ENCODE measurements at places on chromosomes 12 and 14. TPM values are rescaled to one million over a fixed set of nuclear protein-coding genes. Genes with fewer than 3 reads are reported as not detected.

DNA sequence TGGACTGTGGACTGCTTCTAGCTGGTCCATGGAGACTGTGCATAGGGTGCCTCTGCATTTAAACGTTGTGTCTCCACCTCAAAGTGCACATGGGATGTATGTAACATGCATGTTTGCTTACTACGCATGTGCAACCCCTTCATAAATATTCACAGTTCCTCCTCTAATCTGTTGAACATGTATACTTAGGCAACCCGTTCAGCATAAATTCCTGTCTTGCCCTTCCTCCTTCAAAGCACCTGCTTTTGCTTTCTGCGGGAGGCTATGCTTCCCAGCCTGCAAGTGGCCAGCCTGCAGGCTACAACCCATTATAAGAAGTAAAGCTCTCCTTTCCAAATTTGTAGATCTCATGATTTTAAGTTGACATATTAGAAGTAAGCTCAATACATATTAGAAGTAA lies 33.0 kb upstream of the OVCH1 start:
- no peak overlapping the region for H3K27ac ChIP-seq
- no peak overlapping the region for H3K4me3 ChIP-seq
- no peak for DNase-seq
- H3K27me3 ChIP-seq = peaks cover 13% of the 10 kb centered on the region
- no peaks in the 10 kb centered on the region for H3K36me3 ChIP-seq

- H3K36me3 ChIP-seq = peaks cover 35% of the 10 kb centered on the region
- H3K27me3 ChIP-seq = no peaks in the 10 kb centered on the region
- H3K4me3 ChIP-seq = peak overlapping the region; percentile 79
- peak overlapping the region; percentile 89 for H3K27ac ChIP-seq
- DNase-seq = peak; percentile 55
Observed at GRCh38 chr14:22837750-22838538, 1.6 kb downstream of the MMP14 start.

DNA sequence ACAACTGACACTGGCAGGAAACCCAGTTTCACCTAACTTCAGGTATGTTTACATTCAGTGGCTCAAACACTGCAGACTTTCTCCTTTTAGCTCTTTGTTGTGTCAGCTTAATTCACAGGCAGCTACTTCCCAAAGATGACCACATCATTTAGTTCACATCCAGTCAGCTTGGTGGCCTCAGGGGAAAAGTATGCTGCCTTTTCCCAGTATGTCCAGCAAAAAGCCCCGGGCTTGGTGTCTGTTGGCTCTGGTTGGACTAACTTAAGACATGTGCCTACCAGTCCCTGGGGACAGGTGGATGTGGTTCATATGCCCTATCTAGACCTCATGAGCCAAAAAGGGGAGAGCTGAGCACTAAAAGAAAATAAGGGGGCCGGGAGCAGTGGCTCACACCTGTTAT lies 56.4 kb downstream of the GOLGA5 start:
- DNase-seq = no peak
- no peaks in the 10 kb centered on the region for H3K36me3 ChIP-seq
- no peak overlapping the region for H3K27ac ChIP-seq
- no peaks in the 10 kb centered on the region for H3K27me3 ChIP-seq

DNA sequence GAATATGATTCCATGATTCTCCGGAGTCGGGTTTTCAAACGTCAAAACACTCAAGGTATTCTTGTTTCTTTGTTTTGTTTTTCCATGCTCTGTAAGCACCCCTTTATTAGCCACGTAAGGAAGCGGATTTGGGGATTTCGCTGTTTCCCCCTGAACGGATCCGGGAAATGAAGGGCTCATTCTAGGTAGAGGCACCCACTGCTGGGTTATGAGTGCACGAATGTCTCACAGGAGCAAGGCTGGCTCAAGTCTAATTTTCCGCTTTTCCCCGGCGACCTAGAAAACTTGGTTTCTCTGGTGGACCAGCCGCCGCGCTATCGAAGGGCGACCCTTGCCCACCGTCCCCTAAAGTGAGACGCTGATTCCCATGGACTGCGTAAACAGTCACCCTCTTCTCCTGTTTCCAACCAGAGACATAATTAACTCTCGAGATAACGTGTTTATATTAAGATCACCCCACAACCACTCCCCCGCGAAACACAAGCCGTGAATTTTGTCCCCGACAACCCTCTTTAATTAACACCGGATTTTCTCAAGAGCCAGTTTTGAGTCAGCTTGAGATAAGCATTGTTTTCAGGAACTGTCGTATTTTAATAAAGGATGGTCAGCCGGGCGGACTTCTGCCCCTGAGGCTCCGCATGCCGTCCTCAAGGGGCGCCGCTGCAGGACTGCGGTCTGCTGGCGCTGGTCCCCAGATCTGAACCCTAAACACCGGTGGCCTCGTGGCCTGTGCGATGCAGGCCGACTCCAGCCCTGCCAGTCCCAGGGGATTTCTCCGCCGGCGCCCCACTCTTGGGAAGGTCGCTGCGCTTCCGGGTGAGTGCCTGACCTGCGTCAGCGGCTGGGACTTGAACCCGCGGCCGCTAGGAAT lies 515 bp upstream of the ABCC9 start:
- no peak overlapping the region for H3K4me3 ChIP-seq
- peak; percentile 1 for DNase-seq
- peaks cover 4% of the 10 kb centered on the region for H3K4me1 ChIP-seq
- no peak overlapping the region for H3K27ac ChIP-seq

EIF2B1 gene
- 68.3 TPM for total RNA-seq

All from A673 (cell line).